WTC11 (cell line): ENCODE measurements at places on chromosomes 6 and 20.

DNA sequence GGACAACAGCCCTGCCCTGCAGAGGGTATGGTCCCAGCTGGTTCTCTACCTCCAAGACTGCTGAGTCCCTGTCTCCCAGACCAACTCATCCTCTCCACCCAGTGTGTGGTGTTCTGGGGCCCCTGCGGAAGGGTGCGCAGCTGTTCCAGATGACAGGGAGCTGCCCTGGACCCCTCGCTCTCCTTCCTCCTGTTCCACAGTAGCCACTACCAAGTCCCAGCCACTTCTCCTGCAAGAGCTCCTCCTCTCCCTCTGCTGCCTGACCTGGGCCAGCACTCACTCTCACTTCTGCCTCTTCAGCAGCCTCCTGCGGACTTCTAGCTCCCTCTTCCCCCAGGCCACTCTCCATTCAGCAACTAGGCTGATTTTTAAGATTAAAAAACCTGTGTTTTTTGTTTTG is 40.1 kb upstream of the TMEM181 start:
- DNase-seq, result no peak

DNA sequence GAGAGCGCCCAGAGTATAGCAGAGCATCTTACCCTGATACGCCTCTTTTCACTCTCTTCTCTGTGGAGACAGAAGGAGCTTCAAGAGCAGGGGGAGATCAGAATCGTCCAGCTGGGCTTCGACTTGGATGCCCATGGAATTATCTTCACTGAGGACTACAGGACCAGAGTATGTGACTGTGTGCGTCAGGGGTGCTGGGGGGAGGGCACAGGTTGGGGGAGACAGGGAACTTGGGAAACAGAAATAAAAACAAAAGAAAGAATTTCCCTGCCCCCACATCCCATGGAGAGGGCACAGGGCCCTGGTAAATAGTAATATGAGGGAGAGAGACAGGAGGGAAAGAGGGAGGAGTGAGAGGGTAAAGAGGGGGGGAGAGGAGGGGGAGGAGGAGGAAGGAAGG is 3.0 kb upstream of the C4A start:
- no peak for DNase-seq

- no peak for DNase-seq
Measured at GRCh38 chr6:163355426-163355991, 59.0 kb upstream of the QKI start.

- DNase-seq, result no peak
Measured at GRCh38 chr6:9126878-9127560, 691.7 kb upstream of the SLC35B3 start.

DNA sequence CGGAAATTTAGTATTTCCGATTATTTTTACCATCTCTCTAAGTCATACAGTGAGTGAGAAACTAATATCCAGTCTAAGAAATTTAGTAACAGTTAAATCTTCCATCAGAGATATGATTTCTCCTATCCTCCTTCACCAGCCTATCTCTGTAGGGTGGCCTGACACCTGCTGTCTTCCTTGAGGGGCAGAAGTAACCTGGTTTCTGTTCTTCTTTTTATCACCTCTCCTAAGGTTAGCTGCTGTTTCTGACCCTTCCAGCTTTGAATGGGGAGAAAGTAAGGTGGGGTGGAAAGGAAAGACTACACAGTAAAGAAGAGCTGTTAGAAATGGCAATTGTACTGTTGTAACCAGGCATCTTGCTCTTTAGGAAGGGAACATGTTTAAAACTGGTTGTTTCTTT is 447.7 kb downstream of the PHF3 start:
- DNase-seq, result no peak

- DNase-seq, result no peak
Measured at GRCh38 chr6:129920103-129920798, 59.1 kb upstream of the TMEM244 start.

DNA sequence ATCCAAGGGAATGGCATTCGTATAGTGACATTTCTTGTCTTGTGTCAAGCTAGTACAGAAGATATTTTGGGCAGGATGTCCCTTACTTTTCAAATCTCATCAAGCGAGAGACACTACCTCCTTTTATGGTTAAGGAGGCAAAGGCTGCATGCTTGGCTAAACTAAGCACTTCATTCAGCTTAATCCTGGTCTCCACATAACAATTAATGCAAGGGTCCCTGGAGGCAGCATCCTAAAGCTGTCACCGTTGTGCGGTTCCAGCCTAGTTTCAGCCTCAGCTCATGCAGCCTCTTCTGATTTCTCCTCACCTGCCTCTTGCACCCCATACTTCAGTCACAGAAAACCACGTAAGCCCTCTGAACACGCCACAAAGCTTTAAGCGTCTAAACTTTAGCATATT is 67.1 kb upstream of the SLC22A23 start:
- no peak for DNase-seq

- DNase-seq, result no peak
Measured at GRCh38 chr6:47407300-47408281, 70.0 kb upstream of the CD2AP start.

GRCh38 chr6:156410649-156411048 is 366.5 kb upstream of the ARID1B start:
- DNase-seq, result no peak

DNA sequence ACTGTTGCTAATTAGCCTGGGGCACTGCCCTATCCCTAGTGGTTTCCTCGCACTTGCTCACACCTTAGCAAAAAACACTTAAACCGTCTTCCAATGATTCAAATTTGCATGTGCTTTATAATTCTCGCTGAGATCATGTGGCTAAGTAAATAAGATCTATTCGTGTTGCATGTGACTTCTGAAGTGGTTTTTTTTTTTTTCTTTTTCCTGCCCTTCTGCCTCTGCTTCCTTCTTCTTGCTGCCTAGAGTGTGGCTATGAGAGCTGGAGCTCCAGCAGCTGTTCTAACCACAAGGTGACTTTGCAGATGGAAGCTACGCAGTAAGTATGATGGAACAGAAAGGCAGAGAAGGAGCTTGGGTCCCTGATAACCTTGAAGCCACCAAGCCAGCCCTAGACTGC is 36.5 kb downstream of the SULF2 start:
- DNase-seq, result no peak

- DNase-seq, result no peak
Measured at GRCh38 chr6:107691062-107691751, 132.9 kb downstream of the SCML4 start.

- no peak for DNase-seq
Measured at GRCh38 chr6:157690441-157691210, 132.4 kb upstream of the SNX9 start.

- no peak for DNase-seq
Measured at GRCh38 chr6:158259136-158259535, 53.1 kb upstream of the TULP4 start.

DNA sequence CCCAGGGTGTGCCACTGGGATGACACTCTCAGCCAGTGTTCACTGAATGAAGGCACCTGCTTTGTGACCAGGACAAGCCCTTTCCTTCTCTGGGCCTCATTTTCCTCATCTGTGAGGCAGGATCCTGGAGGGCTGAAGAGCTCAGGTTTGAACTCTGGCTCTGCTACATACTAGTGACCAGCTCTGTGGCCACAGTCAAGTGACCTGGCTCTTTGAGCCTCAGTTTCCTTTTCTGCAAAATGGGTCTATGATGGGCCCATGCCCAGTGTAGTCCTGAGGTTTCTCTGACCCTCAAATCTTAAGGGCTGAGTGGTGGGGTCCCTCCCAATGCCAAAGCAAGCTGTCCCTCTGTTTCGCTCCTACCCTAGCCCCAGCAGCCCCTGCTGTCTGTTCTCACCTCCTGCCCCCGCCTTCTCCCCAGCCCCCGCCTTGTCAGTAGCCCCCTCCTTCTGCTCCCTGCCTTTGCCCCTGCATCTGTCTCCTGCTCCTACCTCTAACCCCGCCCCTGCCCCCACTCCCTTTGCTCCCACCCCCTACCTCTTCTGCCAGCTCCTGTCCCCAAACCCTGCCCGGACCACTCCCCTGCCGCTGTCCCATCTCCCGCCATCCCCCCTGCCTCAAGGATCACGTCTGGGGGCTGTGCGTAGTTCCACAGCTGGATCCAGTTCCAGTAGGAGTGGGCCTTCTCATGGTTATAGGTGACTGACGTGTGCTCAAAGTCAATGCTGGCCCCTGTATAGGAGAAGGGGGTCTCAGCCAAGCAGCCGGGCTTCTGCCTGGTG is 17.0 kb downstream of the SUN5 start:
- no peak for DNase-seq

DNA sequence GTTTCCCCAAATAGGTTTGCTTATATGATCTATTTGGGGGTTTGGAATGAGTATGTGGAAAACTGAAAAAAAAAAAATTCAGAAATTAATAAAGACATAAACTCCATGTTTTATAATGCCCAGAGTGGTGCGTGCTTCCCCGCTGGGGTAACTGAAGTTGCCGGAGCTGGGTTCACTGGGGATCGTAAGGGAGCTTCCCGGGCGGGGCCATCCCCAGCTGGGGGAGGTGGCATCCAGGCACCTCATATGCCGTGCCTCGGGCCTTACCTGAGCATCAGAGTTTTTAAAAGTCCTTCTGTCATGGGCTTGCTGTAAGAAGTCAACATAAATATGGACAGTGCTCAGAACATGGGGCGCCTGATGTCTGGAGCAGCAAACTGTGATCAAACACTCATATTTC is 17.9 kb upstream of the RAMACL start:
- DNase-seq, result no peak

GRCh38 chr20:64038224-64038564 is 2.2 kb downstream of the C20orf204 start:
- no peak for DNase-seq

GRCh38 chr20:50276119-50277063 is 85.8 kb downstream of the CEBPB start:
- no peak for DNase-seq

DNA sequence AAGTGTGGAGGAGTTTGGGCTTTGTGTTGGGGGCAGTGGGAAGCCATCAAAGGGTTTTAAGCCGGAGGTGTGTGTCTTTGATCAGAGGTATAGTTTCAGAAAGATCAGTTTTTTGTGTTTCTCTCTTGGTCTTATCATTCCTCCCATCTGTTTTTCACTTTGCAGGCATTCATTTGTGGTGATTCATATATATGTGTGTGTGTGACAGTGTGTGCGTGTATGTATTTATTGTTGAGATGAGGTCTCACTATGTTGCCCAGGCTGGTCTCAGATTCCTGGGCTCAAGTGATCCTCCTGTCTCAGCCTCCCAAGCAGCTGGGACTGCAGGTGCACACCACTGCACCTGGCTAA is 11.1 kb upstream of the SERINC3 start:
- DNase-seq, result no peak

GRCh38 chr6:148392671-148393070 is 50.0 kb downstream of the SASH1 start:
- no peak for DNase-seq

- peak; percentile 14 for DNase-seq
Measured at GRCh38 chr6:13026557-13026956, 301.8 kb downstream of the TBC1D7 start.

DNA sequence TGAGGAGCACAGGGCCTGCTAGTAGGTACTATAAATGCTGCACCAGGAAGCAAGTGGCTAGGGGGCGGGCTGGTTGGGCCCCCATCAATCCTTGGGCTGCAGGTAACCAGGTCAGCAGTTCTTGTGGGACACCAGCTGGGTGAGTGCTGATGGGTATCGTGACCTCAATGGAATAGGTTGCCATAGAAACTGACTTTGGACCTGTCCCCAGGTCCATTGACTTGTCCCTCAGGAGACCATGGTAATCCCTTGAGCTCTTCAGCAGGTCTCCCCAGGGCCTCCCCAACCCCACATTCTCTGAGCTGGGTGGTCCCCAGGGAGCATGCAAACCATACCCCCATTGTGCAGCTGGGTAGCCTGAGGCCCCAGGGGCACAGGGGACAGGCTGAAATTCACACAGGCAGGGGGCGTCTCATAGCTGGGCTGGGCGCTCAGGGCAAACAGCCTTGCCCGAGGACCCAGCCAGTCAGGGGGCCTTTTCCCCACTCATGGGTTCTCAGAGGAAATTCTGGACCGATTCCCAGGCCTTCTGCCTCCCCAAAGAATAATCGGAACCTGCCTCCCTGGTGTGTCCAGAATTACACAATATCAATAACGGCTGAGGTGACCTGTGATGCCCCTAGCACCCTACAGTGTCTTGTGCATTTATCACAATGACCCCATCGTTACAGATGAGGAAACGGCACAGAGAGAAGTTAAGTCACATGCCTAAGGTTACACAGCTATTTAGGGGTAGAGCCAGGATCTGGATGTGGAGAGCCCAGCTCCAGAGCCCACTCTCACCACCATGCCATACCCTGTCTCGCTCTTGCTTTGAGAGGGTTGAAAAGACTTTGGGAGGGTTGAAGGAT is 35.9 kb downstream of the SRC start:
- no peak for DNase-seq

DNA sequence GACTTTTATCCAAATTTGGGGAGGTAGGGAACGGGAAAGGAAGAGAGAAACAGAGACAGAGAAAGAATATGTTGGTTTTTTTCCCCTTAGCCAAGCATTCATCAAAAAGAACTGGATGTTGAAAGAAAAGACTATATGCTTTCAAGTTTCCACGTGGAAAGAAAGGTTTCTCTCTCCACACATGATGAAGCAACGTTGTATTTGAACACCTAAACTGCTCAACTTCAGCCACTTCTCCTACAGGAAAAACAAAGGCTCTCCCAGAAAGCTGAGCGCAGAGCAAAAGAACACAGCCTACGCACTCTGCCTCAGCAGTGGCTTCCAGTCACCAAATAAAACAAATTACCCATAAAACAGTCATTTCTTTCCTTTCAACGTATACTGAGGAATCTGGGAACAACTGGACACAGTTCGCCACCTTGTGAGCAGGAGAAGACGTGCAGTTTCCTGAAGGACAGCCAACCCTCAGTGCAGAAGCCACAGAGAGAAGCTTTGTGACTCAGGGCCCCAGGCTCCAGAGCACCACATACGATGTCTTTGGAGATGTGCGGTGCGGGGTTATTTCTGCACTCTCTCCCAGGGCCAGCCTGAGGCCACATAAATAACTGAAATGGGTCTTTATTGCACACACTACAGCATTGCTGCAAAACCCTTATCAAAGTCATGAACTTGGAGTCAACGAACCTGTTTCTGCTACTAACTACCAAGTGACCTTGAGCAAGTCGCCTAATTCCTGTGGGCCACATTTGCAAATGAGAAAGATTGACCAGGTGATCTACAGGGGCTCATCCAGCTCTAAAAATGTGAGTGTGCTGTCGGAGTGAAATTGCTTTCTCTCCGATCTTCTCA is 10.1 kb downstream of the IL17F start:
- peak; percentile 50 for DNase-seq

DNA sequence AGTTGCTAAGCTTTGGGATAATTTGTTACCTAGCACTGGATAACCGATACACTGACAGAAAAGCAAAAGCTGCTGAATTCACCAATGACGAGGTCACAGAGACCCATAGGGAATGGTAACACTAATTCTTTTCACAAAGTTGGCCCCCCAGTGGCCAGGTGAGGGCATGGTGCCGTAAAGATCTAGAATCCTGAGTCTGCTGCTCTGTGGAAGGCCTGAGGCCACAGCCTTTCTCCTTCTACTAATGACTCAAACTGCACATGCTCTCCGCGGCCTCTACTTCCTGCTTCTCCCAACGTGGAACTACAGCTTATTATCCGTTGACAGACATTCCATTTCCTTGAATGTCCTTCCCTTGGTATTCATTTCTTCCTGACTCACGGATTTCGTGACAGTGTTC is 127.1 kb downstream of the OPRM1 start:
- DNase-seq, result peak; percentile 17

GRCh38 chr6:14216946-14217684 is 99.5 kb downstream of the CD83 start:
- DNase-seq, result no peak

GRCh38 chr20:53448875-53449274 is 144.8 kb downstream of the ZNF217 start:
- no peak for DNase-seq

GRCh38 chr20:62606551-62607201 is 35.6 kb upstream of the SLCO4A1 start:
- peak; percentile 45 for DNase-seq
